ENCODE measurements at places on chromosomes 2 and 18. TPM values are rescaled to one million over a fixed set of nuclear protein-coding genes. Genes with fewer than 3 reads are reported as not detected.

DNA sequence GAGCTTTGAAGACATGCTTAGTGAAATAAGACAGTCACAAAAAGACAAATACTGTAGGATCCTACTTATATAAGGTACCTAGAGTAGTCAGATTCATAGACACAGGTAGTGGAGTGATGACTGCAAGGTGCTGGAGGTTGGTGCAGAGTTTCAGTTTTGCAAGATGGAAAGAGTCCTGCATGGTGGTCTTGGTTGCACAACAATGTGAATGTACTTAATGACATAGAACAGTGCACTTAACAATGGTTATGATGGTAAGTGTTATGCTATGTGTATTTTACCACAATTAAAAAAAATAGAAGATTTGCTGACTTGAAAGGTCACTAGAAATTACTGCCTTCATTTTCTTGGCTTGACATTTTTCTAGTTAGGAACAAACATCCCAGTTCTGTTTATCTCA is 9.5 kb downstream of the CERS6 start:
- no peak for DNase-seq

DNA sequence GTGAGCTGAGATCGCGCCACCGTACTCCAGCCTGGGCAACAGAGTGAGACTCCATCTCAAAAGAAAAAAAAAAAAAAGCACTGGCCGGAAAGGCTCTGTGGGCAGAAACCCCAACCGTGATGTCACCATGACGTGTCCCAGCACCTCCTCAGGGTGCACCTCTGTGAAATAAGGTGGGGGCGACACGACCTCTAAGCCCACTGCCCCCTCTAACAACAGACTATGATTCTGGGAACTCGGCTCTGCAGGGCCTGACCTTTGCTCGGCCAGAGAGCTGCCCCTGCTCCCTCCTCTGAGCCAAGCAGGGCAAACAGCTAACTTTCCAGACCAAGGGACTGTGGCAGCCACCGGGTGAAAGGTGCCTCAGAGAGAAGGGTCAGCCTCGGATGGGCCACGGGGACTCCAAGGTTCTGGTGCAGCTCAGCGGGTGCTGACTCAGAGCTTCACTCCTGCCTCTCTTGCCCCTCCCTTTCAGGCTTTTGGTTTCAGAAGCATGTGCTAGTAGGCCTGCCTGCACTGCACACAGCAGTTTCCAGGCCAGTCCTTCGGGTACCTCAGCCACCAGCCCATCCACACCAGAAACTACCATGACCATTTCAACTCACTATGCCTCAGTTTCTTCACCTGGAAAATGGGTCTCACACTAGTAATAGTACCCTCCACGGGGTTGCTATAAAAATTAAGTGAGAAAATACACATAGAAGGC is 8.0 kb downstream of the TMBIM1 start:
- no peak for DNase-seq

Gene LIPG
- polyA plus RNA-seq = 44.1 TPM

Gene GPR45
- polyA plus RNA-seq = 0.11 TPM

Gene NAT8
- polyA plus RNA-seq = 22.6 TPM

Measured in renal cortex interstitium (tissue), 15 donors.